Brain (organoid and tissue), 16 donors: ENCODE measurements at places on chromosomes 2 and 18.

- DNase-seq = no peak
Observed at GRCh38 chr18:78770823-78771139, 208.8 kb upstream of the SALL3 start.

GRCh38 chr2:176056406-176056805 lies 27.4 kb downstream of the EVX2 start:
- DNase-seq = peak; percentile 50

GRCh38 chr2:239395524-239395923 lies 5.3 kb downstream of the HDAC4 start:
- DNase-seq = no peak

- DNase-seq = no peak
Observed at GRCh38 chr2:144322379-144322778, 197.5 kb downstream of the ZEB2 start.

DNA sequence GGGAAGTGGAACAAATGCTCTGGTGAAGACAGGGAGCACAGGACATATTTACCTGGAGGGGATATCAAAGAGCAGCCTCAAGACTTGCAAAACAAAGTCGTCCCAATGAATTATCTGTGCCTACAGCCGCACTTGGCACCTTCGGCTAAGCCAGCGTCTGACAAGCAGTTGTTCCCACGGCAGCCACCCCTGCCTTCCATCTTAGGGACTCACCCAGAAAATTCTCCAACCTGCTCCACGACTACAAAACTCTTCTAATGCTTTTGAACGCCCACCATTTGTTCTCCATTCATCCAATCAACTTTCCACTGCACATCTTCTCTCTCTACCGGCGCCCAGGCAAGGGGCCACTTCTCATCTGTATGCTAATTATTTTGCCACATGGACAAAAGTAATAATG lies 7.0 kb downstream of the MYT1L start:
- no peak for DNase-seq

DNA sequence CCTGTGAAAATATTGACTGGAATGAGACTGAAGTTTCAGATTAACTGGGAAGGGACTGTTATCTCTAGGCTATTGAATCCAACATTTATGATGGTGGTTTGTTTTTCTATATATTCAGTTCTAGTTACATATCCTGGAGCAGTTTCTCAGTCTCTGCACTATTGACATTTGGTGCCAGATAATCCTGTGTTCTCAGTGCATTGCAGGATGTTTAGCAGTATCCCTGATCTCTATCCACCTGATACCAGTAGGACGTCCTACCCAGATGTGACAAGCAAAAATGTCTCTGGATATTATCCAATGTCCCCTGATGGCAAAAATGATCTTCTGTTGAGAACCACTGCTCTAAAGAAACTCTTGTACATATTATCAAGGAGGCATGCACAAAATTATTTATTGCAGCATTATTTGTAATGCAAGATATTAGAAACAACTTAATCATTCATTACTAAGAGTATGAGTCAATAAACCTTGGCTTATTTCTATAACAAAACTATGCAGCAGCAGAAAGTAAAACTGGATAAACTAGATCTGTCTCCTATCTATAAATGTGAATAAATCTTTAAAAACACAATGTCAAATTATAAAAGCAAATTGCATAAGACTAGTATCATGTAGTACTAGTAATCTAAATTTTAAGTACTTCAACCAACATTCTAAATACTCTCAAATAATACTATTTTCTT lies 369.3 kb upstream of the RND3 start:
- no peak for DNase-seq

GRCh38 chr18:73838107-73838506 lies 309.5 kb downstream of the FBXO15 start:
- no peak for DNase-seq

GRCh38 chr18:54387631-54388030 lies 29.9 kb downstream of the C18orf54 start:
- DNase-seq = no peak

- DNase-seq = no peak
Observed at GRCh38 chr2:221708902-221709301, 136.8 kb upstream of the EPHA4 start.

DNA sequence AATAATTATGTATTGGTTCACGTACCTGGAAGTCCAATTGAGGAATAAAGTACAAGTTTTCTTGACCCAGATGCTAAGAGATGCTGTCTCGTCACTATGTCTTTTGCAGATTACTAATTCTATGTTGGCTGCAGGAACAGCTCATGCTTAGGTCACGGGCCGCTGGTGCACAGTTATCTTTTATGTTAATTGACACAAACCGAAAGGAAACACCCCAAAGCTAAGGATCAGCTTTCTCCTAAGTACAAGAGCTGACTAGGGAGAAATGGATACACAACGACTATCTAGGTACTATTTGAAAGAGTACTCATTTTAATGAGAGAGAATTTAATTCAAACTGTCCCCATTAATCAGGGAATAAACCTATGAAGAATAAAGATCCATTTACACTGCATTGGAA lies 217.7 kb upstream of the SLC35G4 start:
- DNase-seq = no peak

DNA sequence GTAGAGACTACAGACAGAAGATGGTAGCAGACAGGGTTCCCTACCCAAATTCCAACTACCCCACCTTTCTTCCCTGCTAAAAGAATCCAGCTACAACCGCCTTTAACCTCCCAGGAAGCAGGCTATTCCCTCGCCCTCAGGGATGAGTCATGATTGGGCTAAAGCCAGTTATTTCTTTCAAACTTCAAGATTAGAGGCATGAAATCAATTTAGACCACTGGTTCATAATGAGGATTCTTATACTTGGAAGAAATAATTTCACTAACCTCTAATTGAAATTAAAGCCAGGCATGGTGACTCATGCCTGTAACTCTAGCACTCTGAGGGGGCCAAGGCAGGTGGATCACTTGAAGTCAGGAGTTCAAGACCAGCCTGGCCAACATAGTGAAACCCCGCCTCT lies 20.0 kb downstream of the TRIP12 start:
- no peak for DNase-seq

GRCh38 chr2:120318626-120319025 lies 27.3 kb upstream of the INHBB start:
- DNase-seq = peak; percentile 36

- no peak for DNase-seq
Observed at GRCh38 chr2:29159125-29159524, 43.9 kb downstream of the CLIP4 start.

GRCh38 chr2:212626371-212626918 lies 87.8 kb upstream of the ERBB4 start:
- no peak for DNase-seq

DNA sequence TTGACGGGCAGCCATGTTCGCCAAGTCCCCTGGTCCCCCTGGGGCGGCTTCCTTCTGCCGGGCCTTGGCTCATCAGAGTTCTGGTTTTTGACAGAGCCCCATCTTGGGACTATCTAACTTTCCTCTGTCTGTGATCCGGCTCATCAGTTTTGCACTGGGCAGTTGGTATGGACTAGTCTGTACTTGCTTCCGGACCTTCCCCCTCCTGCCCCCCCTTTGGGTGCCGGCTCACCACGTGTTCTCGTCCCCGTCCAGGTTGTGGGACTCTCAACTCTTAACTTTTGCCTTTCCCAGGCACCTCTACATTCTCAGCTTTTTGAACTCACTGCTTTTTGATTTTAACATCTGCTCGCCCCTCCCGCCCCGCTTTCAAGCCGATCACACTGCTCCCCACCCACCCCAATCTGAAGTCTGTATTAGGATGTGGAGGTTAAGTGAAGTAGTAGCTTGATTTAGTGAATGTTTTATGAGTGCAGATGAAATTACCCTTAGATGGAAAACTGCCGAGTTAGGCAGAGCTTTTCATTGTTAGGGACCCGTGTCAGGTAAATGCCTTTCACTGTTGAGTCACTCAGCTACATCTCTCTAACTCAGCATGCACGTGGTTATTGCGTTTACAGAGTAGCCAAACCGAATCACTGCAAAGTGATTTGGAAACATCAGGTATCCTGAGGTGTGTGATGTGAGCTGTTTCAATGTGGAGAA lies 874 bp downstream of the WDR43 start:
- DNase-seq = no peak

DNA sequence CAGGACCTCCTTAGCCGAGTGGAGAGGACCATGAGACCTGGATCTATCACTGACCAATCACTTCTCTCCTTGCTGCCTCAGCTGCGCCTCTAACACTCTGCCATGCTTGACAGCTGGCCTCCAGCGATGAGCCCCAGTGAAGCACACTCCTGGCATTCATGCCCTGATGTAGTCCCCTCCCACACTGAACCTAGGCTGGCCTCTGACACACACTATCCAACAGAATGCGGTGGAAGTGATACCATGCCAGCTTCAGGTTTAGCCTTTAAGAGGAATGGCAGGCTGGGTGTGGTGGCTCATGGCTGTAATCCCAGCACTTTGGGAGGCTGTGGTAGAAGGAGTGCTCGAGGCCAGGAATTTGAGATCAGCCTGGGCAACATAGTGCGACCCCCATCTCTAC lies 73.7 kb upstream of the LAPTM4A start:
- no peak for DNase-seq

- DNase-seq = no peak
Observed at GRCh38 chr18:36780748-36781147, 48.1 kb downstream of the TPGS2 start.

DNA sequence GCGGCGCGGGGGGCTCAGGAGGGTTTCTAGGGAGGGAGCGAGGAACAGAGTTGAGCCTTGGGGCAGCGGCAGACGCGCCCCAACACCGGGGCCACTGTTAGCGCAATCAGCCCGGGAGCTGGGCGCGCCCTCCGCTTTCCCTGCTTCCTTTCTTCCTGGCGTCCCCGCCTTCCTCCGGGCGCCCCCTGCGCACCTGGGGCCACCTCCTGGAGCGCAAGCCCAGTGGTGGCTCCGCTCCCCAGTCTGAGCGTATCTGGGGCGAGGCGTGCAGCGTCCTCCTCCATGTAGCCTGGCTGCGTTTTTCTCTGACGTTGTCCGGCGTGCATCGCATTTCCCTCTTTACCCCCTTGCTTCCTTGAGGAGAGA lies 5.2 kb downstream of the PROC start:
- peak; percentile 21 for DNase-seq

DNA sequence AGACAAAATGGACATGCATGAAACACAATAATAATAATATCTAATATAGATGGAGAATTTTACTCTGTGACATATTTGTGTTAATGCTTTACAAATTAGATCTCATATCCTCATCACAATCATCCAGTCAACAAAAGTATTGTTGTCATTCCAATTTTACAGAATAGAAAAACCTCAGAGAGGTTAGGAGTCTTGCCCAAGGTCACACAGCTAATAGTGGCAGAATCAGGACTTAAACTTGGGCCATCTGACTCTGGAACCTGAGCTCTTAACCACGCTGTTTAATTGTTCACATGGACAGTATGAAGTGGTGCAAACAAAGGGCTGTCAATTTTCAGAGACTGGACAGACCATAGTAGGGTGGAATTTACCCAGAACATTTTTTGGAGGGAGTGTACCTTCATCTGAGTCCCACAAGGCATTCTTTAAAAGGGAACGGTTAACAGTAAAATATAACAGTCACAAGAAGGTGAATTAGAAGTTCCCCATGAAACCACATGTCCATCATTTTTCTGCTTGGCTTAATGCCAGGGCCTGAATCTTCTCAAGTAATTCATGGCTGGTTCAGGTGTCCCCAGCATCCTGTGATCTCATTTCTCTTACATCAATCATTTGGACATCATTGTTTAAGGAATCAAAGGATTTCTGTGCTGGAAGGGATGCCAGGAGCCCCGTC lies 35.4 kb upstream of the CCDC93 start:
- DNase-seq = no peak

- DNase-seq = no peak
Observed at GRCh38 chr2:68806511-68807109, 64.6 kb downstream of the BMP10 start.

- no peak for DNase-seq
Observed at GRCh38 chr2:200320344-200320743, 13.9 kb downstream of the SPATS2L start.

DNA sequence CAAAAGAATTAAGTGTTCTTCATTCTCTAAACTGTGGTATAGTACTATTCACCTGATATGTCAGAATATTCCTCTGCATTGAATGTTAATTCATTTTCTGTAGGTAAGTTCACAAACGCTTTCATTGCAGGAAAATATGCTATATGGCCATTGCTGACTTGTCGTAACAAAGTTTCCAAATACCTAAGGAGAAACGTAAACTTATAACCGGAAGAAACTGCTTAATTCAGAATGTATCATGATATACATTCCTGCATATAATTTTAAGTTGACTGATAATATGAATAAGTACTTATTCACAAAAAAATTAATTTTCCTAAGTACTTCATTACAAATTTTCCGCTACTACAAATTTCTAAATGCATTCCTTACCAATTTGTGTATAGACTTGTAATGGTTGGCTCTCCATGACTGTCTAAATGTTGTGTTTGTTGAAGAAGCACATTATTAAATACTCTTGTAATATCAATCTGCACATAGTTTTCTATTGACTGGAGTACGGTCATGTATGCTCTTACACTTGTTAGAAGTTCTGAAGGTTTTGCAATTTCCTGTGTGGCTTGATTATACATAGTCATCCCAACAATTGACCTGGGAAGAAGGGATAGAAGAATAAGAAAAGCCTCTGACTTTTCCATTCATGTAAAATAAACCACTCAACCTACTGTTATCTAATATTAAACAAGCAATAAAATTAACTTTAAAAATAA lies 85.4 kb downstream of the NCKAP1 start:
- no peak for DNase-seq

DNA sequence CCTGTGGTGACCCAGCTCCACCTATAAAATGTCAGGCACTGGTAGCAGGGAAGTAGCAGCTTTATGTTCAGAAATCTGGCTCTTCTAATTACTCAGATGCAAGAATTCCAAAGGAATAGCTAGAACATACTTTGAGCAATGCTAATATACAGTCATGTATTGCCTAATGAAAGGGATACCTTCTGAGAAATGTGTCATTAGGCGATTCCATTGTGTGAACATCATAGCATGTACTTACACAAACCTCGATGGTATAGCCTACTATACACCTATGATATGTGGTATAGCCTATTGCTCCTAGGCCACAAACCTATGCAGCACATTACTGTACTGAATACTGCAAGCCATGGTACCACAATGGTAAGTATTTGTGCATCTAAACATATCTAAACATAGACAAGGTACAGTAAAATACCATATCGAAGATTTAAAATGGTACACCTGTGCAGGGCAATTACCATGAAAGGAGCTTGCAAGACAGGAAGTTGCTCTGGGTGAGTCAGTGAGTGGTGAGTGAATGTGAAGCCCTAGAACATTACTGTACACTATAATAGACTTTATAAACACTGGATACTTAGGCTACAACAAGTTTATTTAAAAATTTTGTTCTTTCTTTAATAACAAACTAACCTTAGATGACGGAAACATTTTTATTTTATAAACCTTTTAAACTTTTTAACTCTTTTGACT lies 50.3 kb upstream of the ETAA1 start:
- DNase-seq = no peak
